Kidney (tissue), 22 donors: ENCODE measurements at places on chromosomes 5 and 9.

DNA sequence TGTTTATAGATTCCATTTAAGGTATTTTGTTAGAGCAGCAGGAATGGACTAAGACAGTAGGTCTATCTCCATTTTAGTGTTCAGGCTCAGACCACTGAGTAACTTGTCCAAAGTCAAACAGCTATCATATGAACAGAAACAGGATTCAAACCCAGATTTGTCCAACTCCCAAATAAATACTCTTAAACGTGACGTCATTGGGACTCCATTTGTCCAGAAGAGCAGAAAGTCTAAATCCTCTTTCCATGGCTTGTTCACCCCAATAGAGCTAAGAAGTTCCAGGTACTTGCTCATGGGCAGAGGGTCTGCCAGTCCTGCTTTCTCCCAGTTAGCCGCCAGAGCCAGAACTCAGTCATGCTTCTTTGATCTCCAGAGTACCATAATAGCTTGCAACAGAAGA lies 16.3 kb upstream of the VLDLR start:
- no peak for DNase-seq

GRCh38 chr9:94912700-94913249 lies 186.3 kb downstream of the AOPEP start:
- no peak for DNase-seq

- no peak for DNase-seq
These were observed 33.1 kb downstream of the MFAP3 start for GRCh38 chr5:154071799-154072413.

- DNase-seq, result no peak
These were observed 356.5 kb downstream of the CCDC171 start for GRCh38 chr9:15909297-15909696.

GRCh38 chr5:150589862-150590601 lies 50.4 kb upstream of the SYNPO start:
- DNase-seq, result peak; percentile 94

DNA sequence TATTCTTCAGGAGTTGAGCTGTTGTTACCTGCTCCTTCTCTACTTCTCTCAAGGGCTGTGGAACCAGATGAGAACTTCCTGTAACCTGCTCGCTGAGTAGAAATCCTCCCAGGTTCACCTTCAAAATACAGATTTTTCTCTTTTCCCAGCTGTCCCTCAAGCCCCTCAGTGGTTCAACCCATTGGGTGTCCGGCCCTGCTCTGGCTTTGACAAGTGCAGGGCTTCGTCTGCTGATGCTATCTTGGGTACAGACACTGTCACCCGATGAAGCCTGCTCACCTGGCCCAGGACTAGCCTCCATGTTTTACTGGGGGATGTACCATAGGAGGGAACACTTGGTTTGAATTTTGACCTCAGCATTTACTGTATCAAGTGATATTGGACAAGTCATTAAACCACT lies 490.4 kb downstream of the IRX1 start:
- DNase-seq, result no peak
